KBM-7 (cell line): ENCODE measurements at places on chromosomes 13 and 19.

DNA sequence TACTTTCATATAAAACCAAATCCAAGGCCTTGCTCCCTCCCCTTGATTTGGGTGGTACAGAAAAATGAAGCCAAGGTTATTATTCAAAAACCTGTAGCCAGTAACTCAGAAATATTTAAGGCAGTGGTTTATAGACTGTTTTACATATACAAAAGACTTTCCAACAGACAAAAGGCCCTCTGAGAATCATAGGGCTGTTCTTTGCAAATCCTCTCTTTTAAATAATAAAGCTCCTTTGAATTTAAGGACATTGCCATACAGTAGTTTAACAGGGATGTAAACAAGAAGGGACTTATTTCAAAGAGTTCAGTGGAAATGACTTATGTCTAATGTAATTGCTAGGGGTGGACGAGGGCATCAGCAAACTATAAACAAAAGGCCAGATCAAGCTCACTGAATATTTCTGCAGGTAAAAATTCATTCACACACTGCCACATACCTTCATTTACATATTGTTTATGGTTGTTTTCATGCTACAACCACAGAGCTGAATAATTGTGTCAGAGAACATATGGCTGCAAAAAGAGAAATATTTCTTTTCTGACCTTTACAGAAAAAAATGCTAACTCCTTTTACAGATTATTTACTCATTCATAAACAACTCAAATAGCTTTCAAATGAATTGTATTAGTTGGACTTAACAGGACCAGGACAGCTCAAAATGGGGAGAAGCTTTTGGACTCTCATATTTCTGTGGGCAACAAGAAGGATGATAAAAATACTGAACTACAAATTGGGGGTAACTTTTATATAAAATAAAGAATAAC lies 665.6 kb downstream of the SLITRK1 start:
- no peak for DNase-seq

- DNase-seq, result no peak
Observed at GRCh38 chr19:1833540-1833939, 14.7 kb downstream of the REXO1 start.

- DNase-seq, result no peak
Observed at GRCh38 chr19:13840305-13841085, 36.4 kb upstream of the NANOS3 start.

DNA sequence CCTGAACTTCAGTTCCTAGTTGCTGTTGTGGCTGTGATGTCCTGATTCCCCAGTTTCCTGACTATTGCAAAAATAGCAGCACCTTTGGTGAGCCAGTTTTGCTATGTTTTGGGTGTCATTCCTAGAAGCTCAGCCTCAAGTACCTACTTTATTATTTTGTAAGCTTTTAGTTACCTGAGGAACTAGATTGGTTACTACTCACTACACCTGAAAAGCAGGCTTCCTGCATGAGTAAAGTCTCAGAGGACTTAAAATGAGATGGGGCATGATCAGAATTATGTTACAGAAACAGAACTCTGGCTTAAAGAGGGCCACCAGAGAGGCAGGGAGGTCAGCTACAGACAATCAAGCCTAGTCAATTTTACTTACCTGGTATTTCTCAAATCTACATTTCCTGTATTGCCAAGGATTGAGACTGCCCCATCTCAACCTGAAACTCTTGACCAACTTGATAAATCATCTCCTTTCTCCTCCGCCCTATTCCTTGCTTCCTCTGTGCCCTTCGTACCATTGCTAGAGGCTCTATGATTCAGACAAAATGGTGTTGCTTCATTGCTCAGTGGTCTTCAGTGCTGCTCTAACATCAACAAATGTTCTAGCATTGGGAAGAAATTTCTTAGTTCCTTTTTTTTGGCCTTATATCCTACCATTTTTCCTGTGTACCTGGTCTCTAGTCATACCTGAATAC lies 58.9 kb downstream of the RAP2A start:
- no peak for DNase-seq

GRCh38 chr19:51440846-51441409 lies 17.3 kb downstream of the SIGLEC8 start:
- no peak for DNase-seq

DNA sequence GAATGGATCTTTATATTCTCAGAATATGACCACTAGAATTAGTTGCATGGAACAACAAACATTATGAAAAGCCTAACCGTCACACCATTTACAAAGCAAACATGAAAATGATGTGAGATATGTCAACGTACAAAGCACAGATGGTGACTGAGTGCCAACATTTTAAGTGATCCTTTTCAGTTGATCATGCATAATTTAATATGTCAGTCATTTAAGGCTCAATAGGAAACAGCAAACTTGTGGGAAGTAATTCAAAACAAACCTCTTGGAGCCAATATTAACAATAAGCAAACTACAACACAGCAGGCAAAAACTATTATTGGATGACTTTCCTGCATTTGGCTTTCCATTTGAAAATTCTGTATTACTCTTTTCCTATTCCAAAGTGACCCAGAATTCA lies 277.6 kb downstream of the SLITRK6 start:
- no peak for DNase-seq

GRCh38 chr13:78719367-78719766 lies 60.4 kb upstream of the OBI1 start:
- no peak for DNase-seq

DNA sequence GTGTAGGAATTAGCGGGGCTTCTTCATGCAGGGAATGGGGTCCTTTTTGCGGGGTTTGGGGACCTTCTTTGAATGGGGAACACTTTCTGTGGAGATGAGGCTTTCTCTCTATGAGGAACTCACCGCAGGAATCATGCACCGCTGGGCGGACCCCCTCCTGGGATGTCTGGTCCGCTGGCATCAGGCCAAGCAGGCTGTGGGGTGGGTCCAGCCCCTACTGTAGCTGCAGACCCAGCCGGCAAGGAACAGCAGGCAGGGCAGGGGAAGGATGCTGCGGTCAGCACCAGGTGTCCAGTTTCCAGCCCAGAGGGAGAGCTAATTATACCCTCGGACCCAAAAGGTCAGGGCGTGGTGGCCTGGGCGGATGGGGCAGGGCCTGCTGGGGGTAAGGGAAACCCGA lies 1.8 kb downstream of the MYBPC2 start:
- peak; percentile 19 for DNase-seq

DNA sequence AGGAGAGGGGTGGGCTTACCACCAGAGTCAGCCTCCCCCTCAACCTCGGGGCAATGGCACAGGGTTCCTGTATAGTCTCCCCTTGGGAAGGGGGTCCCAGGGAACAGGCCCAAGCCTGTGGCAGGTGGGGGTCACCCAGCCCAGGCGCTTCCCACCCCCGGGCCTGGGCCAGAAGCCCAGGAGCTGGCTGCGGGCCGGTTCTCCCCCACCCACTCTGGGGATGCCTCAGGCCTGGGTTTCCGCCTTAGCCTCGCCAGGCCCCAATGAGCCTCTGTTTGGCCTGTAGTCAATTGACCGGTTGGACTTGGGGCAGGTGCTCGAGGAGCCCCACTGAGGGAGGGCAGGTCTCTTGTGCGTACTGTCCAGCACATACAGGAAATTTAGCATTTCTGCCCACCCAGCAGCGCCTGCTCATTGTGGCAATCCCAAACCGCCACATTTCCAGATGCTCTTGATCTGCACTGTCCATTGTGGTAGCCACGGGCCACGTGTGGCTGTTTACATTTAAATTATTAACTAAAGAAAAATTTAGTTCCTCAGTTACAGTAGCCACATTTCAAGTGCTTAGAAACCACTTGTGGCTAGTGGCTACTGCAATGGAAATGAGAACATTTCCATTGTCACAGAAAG lies 9.9 kb downstream of the LYL1 start:
- no peak for DNase-seq

GRCh38 chr13:45120967-45121831 lies 889 bp downstream of the GTF2F2 start:
- peak; percentile 39 for DNase-seq

DNA sequence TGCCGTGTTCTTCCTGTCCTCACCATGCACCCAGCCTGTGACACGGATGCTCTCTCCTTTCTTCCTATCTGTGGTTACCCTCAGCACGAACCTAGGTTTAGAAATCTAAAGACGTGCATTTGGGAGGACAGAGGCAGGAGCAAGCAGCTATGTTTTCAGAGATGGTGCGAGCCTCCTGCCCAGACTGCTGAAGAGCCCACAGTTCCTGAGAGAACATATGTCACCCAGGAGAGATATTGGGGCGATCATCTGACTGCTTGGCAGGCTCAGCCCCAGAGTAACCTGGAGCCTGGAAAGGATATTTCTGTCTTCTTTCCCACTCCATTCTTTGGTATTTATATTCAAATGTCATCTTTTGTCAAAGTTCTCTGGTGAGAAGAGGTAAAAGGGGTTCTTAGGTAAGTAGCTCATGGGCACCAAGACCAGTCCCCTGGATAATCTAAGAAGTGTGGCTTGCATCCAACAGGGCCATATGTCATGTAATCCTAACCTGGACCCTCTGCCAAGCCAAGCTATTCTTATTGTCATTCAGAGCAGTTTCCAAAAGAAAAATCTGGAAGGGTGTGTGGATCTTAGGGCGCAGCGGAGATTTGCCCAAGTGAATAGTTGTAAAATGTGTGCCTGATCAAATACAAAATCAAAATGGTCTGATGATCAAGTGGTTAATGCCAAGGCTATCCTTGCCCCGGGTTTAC lies 59.5 kb downstream of the FGF9 start:
- DNase-seq, result peak; percentile 60

DNA sequence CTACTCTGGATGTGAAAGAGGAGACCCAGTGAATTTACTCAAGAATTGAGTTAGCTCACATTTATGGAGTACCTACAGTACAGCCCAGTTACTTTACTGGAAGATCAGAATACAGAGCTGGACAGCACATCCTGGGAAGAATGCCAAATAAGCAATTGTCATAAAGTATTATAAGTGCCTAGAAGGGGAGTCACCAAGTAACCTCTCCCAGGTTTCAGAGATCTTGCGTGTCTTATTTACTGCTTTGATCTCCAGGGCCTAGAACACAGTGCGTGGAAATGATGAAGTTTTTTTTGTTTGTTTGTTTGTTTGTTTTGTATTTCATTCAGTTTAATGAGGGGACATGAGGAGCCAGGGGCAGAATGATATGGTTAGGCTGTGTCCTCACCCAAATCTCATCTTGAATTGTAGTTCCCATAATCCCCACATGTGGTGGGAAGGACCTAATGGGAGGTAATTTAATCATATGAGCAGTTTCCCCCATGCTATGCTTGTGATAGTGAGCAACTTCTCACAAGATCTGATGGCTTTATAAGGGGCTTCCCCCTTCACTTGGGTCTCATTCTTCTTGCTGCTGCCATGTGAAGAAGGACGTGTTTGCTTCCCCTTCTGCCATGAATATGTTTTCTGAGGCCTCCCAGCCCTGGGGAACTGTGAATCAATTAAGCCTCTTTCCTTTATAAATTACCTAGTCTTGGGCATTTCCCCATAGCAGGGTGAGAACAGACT lies 5.2 kb downstream of the GARRE1 start:
- no peak for DNase-seq

GRCh38 chr13:77022341-77022740 lies 4.6 kb downstream of the FBXL3 start:
- DNase-seq, result no peak

- DNase-seq, result no peak
Observed at GRCh38 chr13:30718661-30719524, 16.4 kb upstream of the ALOX5AP start.

GRCh38 chr19:55931936-55932386 lies at the start of gene NLRP13:
TSS of gene NLRP13 (minus strand) at chr19:55932336. CDS start at chr19:55932311, 25 bp downstream.
- no peak for DNase-seq

- peak; percentile 92 for DNase-seq
Observed at GRCh38 chr13:46339035-46339666, 47.9 kb downstream of the RUBCNL start.

DNA sequence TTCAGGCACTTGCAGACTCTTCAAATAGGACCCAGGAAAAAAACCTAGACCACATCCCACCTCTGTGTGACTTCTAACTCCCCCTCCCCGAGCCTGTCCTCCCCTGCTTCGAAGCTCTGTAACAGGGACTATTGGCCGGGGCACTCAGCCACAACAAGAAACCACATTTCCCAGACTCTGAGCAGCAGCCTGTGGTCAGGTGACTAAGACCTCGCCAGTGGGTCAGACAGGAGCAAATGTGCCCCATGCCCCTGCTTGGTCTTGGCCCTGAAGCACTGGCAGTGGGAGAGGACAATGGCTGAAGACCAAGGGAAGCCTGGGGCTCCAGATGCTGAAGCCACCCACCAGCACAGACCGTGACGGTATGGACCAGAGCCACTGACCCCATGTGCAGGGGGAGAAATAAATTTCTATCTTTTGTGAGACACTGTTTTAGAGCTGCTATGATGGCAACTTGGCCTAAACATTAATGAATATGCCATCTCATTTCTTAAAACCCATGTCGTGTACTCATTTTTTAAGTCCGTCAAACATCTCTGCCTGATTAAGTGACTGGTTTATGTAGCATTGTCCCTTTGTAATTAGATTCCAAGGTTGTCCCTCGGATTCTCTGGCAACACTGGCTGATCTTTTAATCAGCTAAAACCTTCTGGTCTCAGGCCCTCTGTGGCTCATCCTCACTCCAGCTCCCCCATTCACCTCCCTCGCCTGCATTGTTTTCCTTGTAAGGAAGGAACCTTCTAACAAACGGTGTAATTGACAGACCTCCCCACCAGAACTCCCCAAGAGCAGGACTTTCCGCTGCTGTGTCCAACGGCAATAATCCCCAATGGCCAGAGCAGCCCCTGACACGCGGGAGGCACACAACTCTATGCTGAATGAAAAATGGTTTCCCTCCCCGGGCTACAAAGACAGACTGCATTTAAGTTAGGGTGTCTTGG lies 98.4 kb downstream of the STK24 start:
- no peak for DNase-seq

GRCh38 chr19:3176715-3177501 lies 1.7 kb upstream of the S1PR4 start:
- no peak for DNase-seq

GRCh38 chr13:107043021-107043956 lies 475.4 kb upstream of the ARGLU1 start:
- DNase-seq, result no peak

- peak; percentile 33 for DNase-seq
Observed at GRCh38 chr13:57631596-57632275, at the start of gene PCDH17. TSS of gene PCDH17 (plus strand) at chr13:57631744. CDS start at chr13:57632547, 803 bp downstream.

DNA sequence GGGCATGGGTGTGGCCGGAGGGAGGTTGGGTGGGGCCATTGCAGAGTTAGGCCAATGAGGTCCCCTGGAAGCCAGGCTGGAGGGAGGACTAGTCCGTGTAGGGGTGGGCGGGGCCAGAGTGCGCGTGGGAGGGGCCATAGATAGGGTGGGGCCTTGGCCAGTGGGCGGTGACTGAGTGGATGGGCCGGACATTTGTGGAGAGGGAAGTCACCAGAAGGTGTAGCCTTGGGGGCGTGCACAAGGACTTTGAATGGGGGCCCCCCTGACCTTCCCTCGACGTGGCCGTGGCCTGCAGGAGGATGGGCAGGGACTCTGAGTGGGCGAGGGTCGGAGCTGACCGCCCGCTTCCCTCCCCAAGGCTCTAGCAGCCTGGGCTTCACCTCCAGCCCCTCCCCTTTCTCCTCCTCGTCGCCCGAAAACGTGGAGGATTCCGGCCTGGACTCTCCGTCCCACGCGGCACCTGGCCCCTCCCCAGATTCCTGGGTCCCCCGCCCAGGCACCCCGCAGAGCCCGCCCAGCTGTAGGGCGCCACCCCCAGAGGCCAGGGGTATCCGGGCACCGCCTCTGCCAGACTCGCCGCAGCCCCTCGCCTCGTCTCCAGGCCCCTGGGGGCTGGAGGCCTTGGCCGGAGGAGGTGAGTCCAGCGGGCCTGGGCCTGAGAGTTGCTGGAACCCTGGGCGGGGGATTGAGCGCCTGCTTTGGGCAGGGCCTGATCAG lies 16.5 kb upstream of the B3GNT3 start:
- DNase-seq, result peak; percentile 42
